ENCODE measurements at places on chromosomes 1 and 21. TPM values are rescaled to one million over a fixed set of nuclear protein-coding genes. Genes with fewer than 3 reads are reported as not detected.

CD164L2 gene
- not detected for total RNA-seq

COL9A2 gene
- total RNA-seq: 1.5 TPM

PER3 gene
- total RNA-seq: 9.9 TPM

ETV3L gene
- not detected for total RNA-seq

ACTRT2 gene
- total RNA-seq: not detected

SASS6 gene
- total RNA-seq: 1.9 TPM

SPRR2D gene
- total RNA-seq: not detected

HAO2 gene
- total RNA-seq: not detected

C1QTNF12 gene
- total RNA-seq: 2.2 TPM

All from smooth muscle cell of the pulmonary artery (primary cell).